ENCODE measurements at places on chromosomes 4 and X. TPM values are rescaled to one million over a fixed set of nuclear protein-coding genes. Genes with fewer than 3 reads are reported as not detected.
A peak's percentile ranks its signal among the peaks of the same experiment; 100 is the strongest.

The PAGE5 gene
- not detected for total RNA-seq

The HELQ gene
- total RNA-seq = 8.2 TPM

The PCDH7 gene
- total RNA-seq = 1.8 TPM

The AFF2 gene
- total RNA-seq = 0.17 TPM

DNA sequence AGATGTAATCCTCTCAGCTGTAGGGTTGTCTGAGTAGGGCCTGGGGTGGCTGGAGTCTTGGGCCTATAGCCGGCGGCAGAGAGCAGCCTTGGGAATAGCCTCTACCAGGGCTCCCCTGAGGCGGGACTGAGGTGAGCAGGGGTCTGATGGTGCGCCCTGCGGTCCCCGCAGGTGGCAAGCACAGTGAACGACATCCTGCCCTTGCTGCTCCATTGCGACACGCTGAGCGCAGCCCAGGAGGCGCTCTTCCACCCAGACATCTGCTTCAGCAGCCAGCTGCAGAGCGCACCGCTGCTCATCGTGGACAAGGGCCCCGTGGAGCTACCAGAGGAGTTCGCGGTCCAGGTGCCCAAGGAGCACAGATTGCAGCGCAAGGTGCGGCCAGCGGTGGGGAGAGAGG lies 317.0 kb downstream of the ADGRL3 start:
- no peak overlapping the region for H3K27ac ChIP-seq
- no peak overlapping the region for H3K4me3 ChIP-seq
- peaks cover 8% of the 10 kb centered on the region for H3K36me3 ChIP-seq
- H3K27me3 ChIP-seq = no peaks in the 10 kb centered on the region

DNA sequence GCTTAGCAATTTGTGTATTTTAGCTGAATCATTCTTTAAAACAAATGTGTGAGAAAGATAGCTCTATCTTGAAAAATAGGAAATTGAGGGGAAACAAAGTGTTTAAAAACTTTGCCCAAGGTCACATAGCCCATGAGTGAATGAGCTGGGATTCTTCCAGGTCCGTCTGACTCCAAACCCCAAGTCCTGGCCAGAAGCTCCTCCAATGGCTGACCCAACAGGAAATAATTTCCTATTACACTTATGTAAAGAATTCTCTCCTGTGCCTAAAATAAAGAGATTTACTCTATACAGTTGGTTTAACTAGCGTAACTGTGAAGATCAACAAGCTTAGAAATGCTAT lies 287.6 kb downstream of the ARHGAP24 start:
- no peaks in the 10 kb centered on the region for H3K27me3 ChIP-seq
- no peaks in the 10 kb centered on the region for H3K4me1 ChIP-seq
- no peak overlapping the region for H3K27ac ChIP-seq
- no peak overlapping the region for H3K4me3 ChIP-seq
- DNase-seq = no peak
- H3K36me3 ChIP-seq = no peaks in the 10 kb centered on the region

DNA sequence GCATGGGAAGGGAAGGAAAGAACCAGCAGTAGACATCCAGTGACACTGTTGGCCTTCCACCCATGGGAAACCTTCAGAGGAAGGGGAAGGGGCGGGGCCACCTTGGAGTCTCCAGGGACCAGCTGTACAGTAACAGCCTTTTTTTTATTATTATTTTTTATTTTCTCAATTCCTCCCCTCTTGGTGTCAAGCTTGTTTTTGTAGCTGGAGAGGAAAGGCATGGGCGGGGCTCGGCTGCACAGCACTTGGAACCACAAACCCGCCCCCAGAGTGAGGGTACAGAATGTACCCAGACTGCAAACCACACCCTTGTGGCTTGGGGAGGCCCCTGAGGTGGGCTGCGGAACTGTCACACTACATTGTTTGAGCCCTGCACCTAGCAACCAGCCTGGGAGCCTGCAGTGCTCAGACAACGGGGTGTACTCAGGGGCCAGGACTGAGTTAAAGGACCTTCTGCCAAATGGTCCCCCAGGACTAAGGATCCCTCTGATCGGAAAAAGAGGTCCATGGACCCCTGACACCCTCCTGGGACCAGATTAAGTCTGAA lies 45.7 kb downstream of the PRPS1 start:
- peak overlapping the region; percentile 63 for H3K27ac ChIP-seq
- peak overlapping the region; percentile 92 for H3K4me3 ChIP-seq
- H3K36me3 ChIP-seq = peaks cover 30% of the 10 kb centered on the region

GRCh38 chr4:154836030-154836429 lies 55.0 kb downstream of the RBM46 start:
- H3K36me3 ChIP-seq = no peaks in the 10 kb centered on the region
- no peaks in the 10 kb centered on the region for H3K4me1 ChIP-seq
- DNase-seq = no peak
- H3K27me3 ChIP-seq = no peaks in the 10 kb centered on the region
- no peak overlapping the region for H3K27ac ChIP-seq

DNA sequence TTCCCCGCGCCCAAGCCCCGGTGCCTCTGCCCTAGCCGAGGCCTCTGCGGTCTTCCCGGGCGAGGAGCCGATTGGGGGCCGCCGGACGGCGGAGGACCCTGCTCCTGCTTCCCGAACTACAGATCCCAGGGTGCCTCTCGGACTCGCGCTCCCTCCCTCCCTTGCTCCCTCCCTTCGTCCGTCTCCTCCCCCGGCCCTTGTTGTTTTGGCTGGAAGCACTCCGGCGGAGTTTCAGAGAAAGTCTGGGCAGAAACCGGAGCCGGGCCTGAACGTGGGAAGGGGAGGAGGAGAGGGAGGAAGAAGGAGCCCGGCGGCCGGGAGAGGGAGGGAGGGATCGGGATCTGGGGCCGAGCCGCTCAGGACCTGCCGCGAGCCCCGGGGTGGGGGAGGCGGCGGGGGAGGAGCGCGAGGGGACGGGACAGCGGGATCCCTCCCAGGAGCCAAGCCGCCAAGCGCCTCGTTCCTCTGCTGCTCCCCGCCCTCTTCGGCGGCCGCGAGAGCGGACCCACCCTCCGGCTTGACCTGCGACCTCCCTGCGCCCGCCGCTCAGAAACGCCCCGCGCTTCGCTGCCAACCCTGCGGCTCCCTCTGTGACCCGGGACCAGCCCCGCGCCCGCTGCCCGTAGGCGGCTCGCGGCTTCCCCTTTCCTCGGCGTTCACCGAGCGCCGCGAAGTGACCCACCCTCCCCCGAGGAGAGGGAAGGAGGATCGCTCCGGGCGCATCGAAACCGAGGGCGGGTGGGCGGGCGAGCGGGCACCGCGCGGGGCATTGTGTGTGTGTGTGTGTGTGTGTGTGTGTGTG lies 496 bp upstream of the GAB1 start:
- no peak overlapping the region for H3K27ac ChIP-seq
- H3K4me3 ChIP-seq = peak overlapping the region; percentile 86
- no peaks in the 10 kb centered on the region for H3K27me3 ChIP-seq
- H3K4me1 ChIP-seq = peaks cover 8% of the 10 kb centered on the region

- H3K4me3 ChIP-seq = no peak overlapping the region
- no peaks in the 10 kb centered on the region for H3K4me1 ChIP-seq
- no peak for DNase-seq
- no peak overlapping the region for H3K27ac ChIP-seq
Observed at GRCh38 chr4:78766650-78767049, 9.5 kb upstream of the BMP2K start.

DNA sequence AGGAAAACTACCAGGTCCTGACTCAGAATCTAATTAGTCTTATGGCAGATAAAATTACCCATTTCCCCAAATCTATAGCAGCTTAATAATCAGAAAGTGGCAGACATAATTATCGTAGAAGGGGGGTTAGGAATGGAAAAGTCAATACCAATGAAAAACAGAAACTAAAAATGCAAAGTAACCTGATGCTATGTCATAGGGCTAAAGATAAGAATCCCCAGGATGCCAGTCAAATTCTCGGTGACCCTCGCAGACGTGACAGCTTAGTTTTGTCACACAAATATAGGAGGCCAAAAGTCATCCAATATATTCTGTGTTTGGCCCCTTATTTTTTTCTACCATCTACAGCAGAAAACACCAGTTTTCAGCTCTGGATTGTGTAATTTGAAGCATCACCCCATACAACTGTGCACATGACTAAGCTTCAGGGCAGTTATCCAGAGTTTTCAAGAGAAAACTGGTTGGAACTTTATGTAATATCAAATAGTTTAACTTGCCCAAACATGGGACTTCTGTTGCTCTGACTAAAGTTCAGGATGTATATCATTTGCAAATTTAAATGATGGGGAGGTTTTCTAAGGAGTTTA lies 30.9 kb downstream of the RASSF6 start:
- H3K36me3 ChIP-seq = peaks cover 9% of the 10 kb centered on the region
- peaks cover 19% of the 10 kb centered on the region for H3K4me1 ChIP-seq
- H3K27ac ChIP-seq = peak overlapping the region; percentile 54

- no peak overlapping the region for H3K27ac ChIP-seq
- H3K4me1 ChIP-seq = no peaks in the 10 kb centered on the region
- DNase-seq = no peak
- no peak overlapping the region for H3K4me3 ChIP-seq
- no peaks in the 10 kb centered on the region for H3K27me3 ChIP-seq
Observed at GRCh38 chr4:123020285-123020684, 97.9 kb upstream of the NUDT6 start.

DNA sequence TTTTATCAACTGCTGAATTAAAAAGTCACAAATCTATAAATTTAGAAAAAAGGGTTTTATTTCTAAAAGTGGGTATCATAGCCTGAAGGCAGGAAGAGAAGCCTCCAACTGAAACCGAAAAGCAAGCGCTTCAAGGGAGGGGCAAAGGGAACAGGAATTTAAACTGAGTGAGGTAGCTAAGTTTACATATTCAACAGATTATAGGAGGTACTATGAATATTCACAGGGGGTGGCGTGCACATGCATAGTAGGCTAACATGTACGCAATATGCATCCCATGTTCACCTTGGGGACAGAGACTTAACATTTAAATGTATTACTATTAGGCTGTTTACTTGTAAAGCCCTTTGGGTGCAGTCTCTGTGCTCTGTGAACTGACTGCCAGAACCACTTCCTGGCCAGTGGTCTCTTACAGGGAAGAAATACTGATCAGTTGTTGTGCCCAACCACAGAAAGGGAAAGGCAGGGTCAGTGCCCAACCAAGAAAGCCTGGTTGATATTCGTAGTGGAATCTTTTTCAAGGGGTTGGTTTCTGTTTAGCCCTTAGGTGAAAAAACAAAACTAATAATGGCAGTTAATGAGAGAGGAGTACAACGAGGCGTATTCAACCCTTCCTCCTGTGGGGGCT lies 168.7 kb upstream of the GALNTL6 start:
- H3K36me3 ChIP-seq = no peaks in the 10 kb centered on the region
- no peak overlapping the region for H3K4me3 ChIP-seq
- H3K27ac ChIP-seq = no peak overlapping the region
- no peaks in the 10 kb centered on the region for H3K27me3 ChIP-seq
- H3K4me1 ChIP-seq = no peaks in the 10 kb centered on the region

- H3K36me3 ChIP-seq = no peaks in the 10 kb centered on the region
- H3K27ac ChIP-seq = no peak overlapping the region
- H3K4me1 ChIP-seq = no peaks in the 10 kb centered on the region
- H3K27me3 ChIP-seq = no peaks in the 10 kb centered on the region
- no peak overlapping the region for H3K4me3 ChIP-seq
Observed at GRCh38 chr4:25007598-25007997, 23.1 kb downstream of the LGI2 start.

DNA sequence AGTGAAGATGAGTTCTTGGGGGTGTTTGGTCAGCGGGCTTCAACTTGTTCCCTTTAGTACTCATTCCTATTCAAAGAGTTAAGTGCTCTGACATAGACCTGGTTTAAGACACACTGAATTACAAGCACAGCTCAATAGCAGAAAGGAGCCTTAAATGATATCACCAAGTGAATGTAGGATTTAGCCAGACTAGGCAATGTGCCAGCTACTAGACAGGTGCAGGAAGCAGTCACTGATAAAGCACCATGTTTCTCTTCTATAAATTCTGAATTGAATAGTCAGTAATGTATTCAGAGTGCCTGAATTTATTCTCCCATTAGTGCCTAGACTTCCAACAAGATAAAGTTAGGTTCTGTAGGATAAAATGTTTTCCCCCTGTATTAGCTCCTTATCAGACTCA lies 63.6 kb downstream of the ASB9 start:
- H3K4me3 ChIP-seq = no peak overlapping the region
- DNase-seq = peak; percentile 2
- no peaks in the 10 kb centered on the region for H3K27me3 ChIP-seq
- peaks cover 11% of the 10 kb centered on the region for H3K4me1 ChIP-seq

- no peaks in the 10 kb centered on the region for H3K36me3 ChIP-seq
- H3K4me1 ChIP-seq = no peaks in the 10 kb centered on the region
- DNase-seq = no peak
- H3K27ac ChIP-seq = no peak overlapping the region
- peaks cover 20% of the 10 kb centered on the region for H3K27me3 ChIP-seq
Observed at GRCh38 chrX:40303256-40304077, 205.7 kb upstream of the BCOR start.

GRCh38 chrX:40418146-40418812 lies 162.5 kb upstream of the ATP6AP2 start:
- no peaks in the 10 kb centered on the region for H3K36me3 ChIP-seq
- H3K27ac ChIP-seq = no peak overlapping the region
- DNase-seq = peak; percentile 5
- no peak overlapping the region for H3K4me3 ChIP-seq
- H3K4me1 ChIP-seq = no peaks in the 10 kb centered on the region

DNA sequence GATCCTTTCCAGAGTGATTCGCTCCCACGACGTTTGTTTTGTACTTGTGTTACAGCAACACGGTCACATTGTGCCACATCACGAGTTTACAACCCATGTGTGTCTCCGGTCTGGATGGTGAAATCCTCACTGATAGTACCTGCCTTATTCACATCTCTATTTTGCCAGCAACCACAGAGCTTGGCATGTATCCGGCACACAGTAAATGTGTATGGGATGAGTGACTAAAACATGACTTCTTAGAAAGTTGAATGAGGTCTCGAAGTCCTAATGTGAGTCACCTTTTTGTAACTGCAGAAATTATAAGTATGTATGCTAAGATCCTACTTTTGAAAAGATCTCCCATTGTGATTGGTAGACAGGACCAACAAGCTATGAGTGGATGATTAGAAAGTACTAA lies 7.5 kb downstream of the STOX2 start:
- H3K4me3 ChIP-seq = no peak overlapping the region
- no peaks in the 10 kb centered on the region for H3K36me3 ChIP-seq
- H3K27ac ChIP-seq = no peak overlapping the region
- DNase-seq = no peak
- no peaks in the 10 kb centered on the region for H3K27me3 ChIP-seq
- H3K4me1 ChIP-seq = no peaks in the 10 kb centered on the region

GRCh38 chrX:23332101-23332887 lies 2.4 kb upstream of the PTCHD1 start:
- H3K27me3 ChIP-seq = peaks cover 96% of the 10 kb centered on the region
- no peak for DNase-seq
- H3K36me3 ChIP-seq = peaks cover 9% of the 10 kb centered on the region
- no peak overlapping the region for H3K27ac ChIP-seq

DNA sequence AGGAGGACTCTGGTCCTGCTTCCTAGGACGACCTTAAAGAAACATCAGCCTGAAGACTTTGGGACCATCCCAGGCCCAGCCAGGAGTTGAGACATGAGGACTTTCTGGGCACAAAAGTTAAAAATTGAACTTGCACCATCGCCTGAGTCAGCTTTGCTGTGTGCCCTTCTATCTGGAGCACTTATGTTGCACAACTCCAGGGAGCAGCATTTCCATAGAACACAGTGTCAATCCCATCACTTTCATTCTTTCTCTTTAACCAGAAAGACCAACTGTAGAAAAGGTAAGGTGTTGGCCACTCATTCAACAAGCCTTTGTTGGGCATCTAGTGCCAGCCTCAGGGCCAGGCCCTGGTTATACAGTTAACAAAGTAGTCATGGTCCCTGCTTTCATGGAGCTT lies 8.6 kb upstream of the CLDN24 start:
- peaks cover 39% of the 10 kb centered on the region for H3K4me1 ChIP-seq
- no peak for DNase-seq
- peaks cover 15% of the 10 kb centered on the region for H3K36me3 ChIP-seq
